ENCODE measurements at places on chromosomes 4 and X.

DNA sequence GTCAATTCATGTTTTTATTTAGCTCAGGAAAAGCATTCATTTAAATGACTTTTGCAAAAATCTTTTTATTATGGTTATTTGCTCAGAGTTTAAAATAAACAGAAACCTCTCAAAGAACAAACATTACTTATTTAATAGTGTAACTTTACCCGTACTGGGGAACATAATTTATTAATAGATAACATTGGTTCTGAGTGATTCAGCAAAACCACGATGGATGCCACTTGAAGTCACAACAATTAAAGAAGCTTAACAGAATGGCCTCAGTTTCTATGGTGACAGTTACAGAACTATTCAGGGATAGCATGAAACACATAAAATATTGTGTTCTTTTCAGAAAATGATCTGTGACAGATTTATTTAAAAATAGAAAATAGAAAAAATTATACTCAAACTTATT lies 368.7 kb downstream of the CCSER1 start:
- peak; percentile 21 for DNase-seq

DNA sequence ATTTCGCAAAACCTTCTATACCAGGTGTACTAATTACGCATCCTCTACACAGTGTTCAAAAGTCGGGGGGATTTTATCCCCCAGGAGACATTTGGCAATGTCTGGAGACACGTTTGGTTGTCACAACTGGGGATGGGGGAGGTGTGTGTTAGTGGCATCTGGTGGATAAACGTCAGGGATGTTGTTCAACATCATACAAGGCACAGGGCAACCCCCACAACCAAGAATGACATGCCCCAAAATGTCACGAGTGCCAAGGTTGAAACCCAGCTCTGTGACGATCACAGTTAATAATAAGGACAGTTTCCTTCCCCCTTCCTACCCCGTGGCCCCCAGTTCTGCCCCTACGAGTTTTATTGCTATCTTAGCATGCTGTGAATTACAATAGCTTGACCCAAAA lies 15.9 kb upstream of the SEL1L3 start:
- no peak for DNase-seq

- no peak for DNase-seq
Observed at GRCh38 chr4:78323439-78323838, 228.1 kb upstream of the ANXA3 start.

- DNase-seq = no peak
Observed at GRCh38 chr4:141713771-141714445, 77.5 kb downstream of the IL15 start.

- no peak for DNase-seq
Observed at GRCh38 chrX:152619897-152620296, 17.8 kb upstream of the GABRQ start.

DNA sequence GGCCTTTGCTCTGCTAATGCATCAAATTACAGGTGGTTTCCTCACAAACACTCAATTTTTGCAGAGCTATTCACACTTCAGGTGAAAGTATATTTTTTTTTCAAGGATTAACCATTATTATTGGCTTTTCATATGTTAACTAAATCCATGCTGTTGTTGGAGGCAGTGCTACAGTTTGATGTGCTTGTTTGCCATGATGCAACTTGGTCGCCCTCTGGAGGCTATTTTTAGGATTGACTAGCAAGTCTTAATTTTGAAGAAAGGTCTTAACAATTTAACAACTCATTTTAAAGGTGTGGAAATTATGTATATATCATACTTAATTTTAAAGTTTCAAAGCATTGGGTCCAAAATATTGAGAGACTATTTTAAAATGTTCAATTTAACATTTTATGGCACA lies 168.8 kb upstream of the FAM47A start:
- peak; percentile 25 for DNase-seq

DNA sequence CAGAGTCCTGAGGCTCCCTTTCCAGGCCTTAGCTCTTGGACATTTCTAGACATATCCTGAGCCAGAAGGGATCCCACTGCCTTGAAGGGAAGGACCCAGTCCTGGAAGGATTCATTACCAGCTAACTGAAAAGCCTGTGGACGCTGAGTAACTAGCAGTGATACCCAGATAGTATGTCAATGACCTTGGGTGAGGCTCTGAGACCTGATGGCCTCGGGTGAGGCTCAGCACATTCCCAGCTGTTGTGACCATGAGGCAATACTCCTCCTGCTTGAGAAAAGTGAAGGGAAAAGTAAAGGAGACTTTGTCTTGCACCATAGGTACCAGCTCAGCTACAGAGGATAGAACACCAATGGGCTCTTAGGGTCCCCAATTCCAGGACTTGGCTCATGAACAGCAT lies 268.1 kb downstream of the DKK2 start:
- DNase-seq = no peak

DNA sequence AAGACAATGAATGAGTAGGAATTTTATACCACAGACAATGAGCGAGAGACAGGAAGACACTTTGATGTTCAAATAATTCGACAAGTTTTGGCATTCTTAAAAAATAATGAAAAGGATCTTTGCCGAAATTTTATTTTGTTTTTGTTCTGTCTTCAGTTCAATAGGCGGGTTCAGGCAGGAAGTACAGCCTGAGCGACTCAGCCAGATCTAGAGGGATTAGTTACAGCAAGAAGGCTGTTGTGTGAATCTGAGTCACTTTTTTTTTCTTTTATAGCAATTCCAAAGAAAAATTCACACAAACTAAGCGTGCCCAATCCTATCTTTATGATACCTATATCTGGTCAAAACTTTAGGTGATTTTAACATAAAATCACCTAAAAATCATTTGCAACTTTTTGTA lies 505.4 kb upstream of the FAM241A start:
- no peak for DNase-seq

GRCh38 chr4:46550471-46550870 lies 160.5 kb upstream of the GABRA2 start:
- DNase-seq = no peak

DNA sequence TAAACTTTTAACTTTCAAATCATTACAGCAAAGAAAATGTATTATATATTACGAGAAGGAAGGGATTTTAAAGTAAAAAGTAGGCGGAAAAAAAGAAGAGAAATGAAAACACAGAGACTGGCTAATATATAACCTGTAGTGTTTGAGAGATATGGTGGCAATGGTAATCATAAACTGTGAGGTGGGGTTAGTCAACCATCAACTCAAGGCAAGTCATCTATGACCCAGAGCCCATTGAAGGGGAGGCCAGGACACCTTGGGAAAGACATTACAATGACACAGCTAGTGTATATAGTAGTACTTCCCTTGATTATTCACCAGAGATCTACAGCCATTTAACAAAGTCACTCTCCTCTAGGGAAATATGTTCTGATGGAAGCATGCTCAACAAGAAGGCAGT lies 423.9 kb upstream of the PITX2 start:
- no peak for DNase-seq

- DNase-seq = no peak
Observed at GRCh38 chr4:38001927-38002326, 41.7 kb downstream of the PTTG2 start.

- no peak for DNase-seq
Observed at GRCh38 chr4:181234951-181235680, 1008.1 kb upstream of the TENM3 start.

GRCh38 chr4:113325876-113326615 lies 276.6 kb downstream of the ANK2 start:
- DNase-seq = no peak

- DNase-seq = peak; percentile 26
Observed at GRCh38 chr4:5812506-5813229, 80.2 kb downstream of the CRMP1 start.

DNA sequence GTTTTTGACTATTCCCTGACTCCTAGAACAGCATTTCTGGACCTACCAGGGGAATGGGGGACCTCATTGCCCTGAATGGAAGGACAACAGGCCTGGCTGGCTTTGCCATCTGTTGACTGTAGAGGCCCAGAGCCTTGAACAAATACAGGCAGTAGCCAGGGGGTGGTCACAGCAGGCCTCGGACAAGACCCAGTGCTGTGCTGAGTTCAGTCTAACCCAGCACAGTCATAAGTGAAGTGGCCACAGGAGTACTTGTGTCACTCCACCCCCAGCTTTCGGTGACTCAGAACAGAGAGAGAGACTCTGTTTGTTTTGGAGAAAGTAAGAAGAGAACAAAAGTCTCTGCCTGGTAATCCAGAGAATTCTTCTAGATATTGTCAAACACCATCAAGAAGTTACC lies 310.0 kb downstream of the PRR32 start:
- DNase-seq = no peak

- DNase-seq = no peak
Observed at GRCh38 chr4:7367864-7368277, 66.9 kb downstream of the PSAPL1 start.

DNA sequence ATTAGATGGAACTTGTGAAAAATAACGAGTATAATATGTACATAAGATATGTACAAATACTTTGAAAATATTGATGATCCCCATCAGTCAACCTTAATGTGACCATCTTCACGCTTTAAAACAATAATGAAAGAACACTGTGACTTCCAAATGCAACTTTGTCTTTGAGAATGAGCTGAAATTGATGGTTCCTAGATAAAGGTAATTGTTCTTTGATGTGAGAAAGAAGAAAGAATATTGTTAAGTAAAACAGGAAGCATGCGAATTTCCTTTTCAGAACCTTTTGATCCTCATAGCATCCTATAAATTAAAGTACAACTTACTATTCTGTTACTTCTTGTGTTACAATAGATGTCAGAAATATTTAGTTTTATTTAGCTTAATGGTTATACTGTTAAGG lies 22.2 kb downstream of the IL2 start:
- no peak for DNase-seq

DNA sequence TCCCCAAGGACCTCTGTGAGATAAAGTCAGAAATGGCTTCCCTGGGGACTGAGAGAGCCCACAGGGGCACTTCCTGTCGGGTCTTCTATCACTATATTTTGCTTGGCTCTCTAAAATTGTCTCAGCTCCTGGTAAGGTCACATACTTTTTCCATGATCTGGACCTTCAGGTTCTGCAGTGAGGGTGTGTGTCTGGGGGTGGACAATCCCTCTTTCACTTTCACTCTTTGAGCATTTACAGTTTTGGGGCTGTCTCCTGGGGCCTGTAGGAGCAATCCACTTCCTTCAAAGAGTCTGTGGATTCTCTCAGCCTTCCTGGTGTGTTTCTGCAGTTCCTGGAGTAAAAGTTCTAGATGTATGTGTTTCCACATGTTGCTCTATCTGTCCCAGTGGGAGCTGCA lies 335.7 kb downstream of the FSTL5 start:
- no peak for DNase-seq

- DNase-seq = no peak
Observed at GRCh38 chr4:123206016-123206415, 190.6 kb upstream of the SPRY1 start.

DNA sequence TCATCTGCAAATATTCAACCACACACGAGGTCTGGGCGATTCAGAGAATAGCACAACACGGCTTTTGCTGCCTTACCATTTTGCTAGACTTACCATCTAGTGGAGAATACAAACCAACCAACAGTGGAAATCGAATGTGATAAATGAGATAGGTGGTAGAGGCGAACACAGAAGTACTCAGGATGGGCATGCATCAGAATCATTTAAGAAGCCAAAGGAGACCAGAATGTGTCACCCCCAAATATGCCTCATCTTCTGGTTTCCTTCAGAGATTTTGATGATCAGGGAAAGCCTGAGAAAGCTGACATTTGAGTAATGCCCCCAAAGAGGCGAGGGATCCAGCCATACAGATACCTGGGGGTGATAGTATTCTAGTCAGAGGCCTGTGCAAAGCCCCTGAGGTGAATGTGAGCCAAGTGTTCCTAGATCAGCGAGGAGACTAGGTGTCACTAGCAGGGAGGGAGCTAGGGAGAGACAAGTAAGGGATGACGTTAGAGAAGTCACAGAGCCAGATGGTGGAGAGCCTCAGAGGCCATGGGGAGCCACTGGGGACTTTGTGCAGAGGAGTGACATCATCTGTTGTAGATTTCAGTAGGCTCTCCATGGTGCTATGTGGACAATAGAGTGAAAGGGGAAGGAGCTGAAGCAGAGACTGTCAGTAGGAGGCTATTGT lies 1.7 kb downstream of the MTMR1 start:
- no peak for DNase-seq

- DNase-seq = no peak
Observed at GRCh38 chr4:108141213-108141950, 27.4 kb downstream of the LEF1 start.

DNA sequence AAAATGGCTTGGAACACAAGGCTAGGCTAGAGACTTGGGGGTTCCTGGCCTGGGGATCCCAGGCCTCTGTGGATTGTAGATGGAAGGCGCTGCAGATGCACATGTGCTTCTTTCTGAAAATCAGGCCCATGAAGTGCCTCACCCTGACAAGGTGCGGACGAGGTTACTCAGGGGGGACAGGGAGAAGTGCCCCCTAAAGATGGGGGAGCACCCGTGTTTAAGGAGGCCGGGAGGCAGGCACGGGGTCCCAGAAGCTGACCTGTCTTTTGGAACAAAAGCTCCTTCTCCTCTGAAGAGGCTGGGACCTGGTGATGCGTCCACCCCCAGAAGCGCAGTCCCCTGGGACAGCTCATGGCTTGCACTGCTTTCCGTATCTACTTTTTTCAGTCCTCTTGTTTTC lies 2.4 kb downstream of the PDZD4 start:
- DNase-seq = no peak

GRCh38 chr4:154471526-154472331 lies 19.9 kb downstream of the DCHS2 start:
- no peak for DNase-seq

GRCh38 chrX:26557691-26558321 lies 341.8 kb downstream of the MAGEB5 start:
- no peak for DNase-seq

GRCh38 chr4:58808817-58809216 lies 1698.6 kb upstream of the IGFBP7 start:
- DNase-seq = no peak
